IPS-NIHi11 (cell line): ENCODE measurements at places on chromosomes 16 and 17.
A peak's percentile ranks its signal among the peaks of the same experiment; 100 is the strongest.

- DNase-seq, result no peak
Measured at GRCh38 chr16:55470533-55471371, 8.2 kb upstream of the MMP2 start.

DNA sequence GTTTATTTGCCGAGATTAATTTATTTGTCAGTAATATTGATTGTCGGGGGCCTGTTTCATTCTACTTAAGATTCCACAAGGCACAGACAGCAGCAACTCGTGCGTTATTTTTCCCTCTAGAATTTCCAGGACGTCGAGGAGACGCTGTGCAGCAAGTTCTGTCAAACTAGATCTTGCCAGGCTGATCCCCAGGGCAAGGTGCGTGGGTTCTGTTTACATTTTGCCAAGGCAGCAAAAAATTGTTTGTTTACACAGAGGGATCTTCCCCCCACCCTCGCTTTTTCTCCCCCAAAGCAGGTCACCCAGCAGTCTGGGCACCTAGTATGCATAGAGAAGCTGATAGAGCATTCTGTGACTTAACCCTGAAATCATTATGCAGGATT lies 111.4 kb downstream of the IRX3 start:
- DNase-seq, result no peak

DNA sequence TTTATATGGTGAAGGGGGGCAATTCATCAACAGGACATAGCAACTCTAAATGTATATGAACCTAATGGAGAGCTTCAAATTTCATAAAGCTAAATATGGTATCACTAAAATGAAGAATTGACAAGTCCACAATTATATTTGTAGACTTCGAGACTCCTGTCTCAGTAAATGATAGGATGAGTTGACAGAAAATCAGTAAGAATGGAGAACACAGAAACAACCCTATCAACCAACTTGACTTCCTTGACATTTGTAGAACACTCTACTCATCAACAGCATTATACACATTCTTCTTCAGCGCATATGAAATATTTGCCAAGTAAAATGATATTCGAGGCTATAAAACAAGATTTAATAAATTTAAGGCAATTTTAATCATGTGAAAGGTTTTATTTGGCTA lies 322.9 kb upstream of the MAF start:
- DNase-seq, result no peak

- DNase-seq, result peak; percentile 53
Measured at GRCh38 chr16:71746442-71747046, 22.0 kb upstream of the PHLPP2 start.

- DNase-seq, result no peak
Measured at GRCh38 chr16:80463326-80463725, 77.5 kb upstream of the DYNLRB2 start.

DNA sequence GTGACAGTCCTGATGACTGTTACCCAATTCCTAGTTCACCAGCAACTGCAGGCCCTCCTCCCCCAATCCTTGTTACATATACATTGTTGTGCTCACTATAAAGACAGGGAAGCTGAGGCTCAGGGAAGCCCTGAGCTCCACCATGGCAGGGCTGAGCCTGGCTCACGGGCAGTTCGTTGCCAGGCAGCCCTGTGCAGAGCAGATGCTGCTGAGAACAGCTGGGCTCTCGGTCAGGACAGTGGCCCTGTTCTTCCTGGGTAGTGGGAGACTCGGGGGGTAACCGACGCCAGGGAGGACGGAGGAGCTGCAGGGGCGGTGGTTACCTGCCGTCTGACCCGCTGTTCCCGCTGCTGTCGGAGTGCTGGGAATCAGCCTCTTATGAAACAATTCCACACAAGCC lies 80.9 kb upstream of the ZNF469 start:
- no peak for DNase-seq

DNA sequence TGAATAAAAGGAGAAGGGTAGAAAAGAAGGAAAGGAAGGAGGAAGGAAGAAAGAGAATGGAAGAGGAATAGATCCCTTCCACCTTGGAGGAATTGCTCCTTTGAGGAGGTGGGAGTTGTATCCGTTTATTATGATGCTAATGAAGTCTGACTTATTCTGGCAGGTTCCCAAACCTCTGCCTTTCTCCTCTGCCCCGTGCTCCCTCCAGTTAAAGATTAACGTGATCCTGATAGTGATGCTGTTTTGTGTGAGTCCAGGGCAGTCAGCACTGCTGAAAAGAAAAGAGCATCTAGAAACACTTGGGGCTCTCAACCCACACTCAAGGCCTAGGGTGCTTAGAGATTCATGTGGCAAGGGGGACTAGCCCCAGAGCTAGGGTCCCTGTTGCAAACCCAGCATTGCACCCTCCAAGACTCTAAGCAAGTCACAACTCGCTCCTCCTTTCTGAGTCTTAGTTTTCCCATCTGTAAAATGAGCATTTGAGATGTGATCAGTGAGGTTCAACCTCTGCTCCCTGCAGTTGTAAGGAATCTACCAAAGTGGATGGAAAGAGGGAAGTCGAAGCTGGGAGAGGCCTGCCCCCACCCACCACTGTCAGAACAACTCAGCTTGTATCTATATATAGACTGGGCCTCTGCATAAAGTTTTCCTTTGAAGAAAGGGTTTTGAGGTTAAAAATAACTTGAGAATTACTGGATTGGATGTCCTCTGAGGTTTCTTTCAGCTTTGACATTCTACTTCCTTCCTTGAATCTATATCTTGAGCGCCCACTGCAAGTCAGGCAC lies 46.9 kb upstream of the TMEM132E start:
- no peak for DNase-seq

GRCh38 chr17:13864521-13864920 lies 204.8 kb upstream of the COX10 start:
- no peak for DNase-seq

DNA sequence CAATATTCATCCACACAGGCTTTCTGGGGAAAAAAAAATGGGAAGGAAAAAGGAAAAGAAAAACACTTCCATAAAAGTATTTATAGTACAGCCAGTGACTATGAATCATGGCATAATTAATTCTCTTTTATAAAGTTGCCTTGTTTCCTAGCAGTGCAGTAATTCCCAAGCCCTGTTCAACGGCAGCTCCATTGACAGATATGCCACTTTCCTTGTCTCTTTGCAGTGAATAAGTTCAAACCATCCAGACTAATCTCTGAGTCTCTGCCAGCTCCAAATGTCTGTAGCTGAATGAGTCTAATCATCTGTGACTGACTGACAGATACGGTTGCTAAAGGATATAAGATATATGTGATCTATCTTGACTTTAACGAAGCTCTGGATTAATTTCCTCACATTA lies 52.9 kb upstream of the KCNJ16 start:
- no peak for DNase-seq

- DNase-seq, result no peak
Measured at GRCh38 chr17:28421787-28422305, 15.8 kb upstream of the SLC46A1 start.

DNA sequence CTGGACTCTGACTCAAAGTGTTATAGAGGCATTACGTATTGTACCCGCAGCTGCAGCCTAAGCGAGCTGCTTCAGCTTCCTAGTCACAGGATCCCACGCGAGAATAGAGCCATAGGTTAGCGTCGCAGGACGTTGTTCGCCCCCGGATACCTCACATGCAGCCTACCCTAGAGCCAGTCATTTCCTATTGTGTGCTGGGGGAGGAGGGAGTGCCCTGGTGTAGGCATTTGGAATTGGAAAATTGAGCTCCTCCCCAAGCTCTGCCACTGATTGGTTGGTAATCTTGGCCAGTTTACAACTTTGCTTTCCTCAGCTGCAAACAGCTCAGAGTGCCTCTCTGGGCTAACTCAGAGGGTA lies 530 bp downstream of the NAA60 start:
- peak; percentile 38 for DNase-seq

DNA sequence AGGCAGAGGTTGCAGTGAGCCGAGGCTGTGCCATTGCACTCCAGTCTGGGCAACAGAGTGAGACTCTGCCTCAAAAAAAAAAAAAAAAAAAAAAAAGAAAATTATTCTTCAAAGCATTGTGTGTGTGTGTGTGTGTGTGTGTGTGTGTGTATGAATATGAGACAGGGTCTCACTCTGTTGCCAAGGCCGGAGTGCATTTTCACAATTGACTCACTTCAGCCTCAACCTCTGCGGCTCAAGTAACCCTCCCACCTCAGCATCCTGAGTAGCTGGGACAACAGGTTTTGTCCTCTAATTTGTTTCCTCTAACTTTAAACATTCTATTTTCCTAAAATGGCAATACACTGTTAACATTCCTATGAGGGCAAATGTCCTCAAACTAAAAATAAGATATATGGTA lies 7.7 kb downstream of the FBXO47 start:
- no peak for DNase-seq

GRCh38 chr16:84085773-84086172 lies 31.0 kb downstream of the MBTPS1 start:
- no peak for DNase-seq

DNA sequence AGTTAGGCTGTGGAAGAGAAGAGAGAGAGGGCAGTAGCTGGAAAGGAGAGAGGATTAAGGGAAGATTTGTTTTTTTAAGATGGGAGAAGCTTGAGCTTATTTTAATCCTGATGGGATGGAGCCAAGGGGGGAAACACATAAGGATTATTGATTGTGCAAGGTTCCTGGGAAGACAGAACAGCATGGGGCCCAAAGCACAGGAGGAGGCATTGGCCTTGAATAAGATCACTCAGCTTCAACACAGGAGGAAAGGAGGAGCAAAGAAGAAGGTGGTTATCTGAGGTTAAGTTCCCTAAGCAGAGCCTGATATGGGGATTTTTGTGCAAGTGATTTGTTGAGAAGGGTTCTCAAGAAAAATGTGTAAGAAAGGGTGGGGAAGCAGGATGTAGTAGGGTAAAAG lies 169.8 kb downstream of the ABCC12 start:
- DNase-seq, result no peak

DNA sequence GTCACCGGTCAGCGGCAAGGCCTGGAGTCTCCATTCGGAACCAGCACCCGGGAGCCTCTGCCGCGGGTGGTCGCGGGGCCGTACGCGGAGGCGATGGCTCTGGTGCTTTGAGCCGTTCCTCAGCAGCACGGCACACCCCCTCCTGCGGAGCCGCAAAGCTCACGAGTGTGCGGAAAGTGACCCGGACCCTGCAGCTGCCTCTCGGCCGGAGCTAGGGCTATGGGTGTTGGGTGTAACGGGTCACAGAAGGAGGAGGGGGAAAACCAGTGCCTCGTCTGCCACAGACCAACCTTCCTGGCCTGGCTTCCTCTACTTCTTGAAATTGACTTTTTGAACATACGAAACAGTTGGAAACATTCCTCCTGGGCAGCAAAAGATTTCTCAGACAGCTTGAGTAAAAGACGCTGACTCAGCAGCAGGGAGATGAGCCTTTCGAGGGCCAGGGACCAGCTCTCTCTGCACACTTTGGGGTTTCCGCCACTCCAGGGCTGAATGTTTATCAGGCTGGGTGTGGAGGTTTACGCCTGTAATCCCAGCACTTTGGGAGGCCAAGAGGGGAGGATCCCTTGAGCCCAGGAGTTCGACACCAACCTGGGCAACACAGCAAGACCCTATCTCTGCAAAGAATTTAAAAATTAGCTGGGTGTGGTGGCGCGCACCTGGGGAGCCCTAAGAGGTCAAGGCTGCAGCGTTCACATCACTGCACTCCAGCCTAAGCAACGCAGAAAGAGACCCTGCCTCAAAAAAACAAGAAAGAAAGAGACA lies 26.4 kb upstream of the PITPNA start:
- peak; percentile 30 for DNase-seq

DNA sequence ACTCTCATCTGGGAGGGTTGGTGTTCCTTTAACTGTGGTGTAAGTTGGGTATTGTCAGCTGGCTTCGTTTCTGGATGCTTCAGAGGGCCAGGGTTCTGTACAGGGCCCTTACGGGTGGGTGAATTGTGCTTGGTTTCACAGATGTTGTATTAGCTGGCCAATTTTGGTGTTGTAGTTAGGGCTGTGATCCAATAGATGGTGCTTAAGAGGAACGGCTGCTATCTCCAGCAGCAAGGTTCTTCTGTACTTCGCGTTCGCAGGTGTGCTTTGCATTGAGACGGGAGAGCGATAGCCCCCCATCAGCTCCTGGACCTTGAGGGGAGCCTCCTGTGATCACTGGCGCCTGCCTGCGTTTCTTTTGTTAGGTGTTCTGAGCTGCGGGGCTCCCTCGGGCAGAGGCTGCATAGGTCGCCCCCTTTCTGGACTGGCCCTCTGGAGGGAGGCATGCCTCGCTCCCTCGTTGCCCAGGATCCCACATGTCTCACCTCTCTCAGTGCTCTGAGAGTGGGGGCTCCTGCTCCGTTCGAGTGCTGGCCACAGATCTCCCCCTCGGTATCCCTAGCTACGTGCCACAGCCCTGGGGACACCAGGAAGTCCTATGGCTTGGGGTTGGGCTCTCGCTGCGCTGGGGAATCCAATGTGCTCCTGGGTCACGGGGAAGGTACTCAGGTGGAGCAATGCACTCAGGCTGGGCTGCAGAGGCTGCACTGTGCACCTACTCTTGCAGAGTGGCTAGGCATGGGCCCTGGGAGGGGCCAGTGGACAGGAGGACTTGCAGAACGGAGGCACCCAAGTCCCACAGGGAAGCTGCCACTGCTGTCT lies 837 bp upstream of the PRDM7 start:
- peak; percentile 18 for DNase-seq

GRCh38 chr17:73278049-73278464 lies 16.4 kb upstream of the CPSF4L start:
- DNase-seq, result no peak

DNA sequence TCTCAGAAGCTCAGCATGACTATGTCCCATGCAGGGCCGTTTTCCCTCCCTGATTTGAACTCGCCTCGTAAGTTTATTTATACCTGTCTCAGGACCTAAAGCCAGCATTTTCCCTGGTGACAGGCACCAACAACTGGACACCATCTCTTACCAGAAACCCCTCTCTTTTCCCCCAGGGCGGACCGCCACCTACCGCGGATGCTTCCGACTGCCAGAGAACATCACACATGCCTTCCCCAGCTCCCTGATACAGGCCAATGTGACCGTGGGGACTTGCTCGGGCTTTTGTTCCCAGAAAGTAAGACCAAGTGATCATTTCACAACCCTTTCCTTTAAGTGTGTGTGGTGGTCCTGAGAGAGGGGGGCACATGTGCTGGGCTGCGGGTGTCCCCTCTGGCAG lies 24.7 kb downstream of the WSCD1 start:
- no peak for DNase-seq

DNA sequence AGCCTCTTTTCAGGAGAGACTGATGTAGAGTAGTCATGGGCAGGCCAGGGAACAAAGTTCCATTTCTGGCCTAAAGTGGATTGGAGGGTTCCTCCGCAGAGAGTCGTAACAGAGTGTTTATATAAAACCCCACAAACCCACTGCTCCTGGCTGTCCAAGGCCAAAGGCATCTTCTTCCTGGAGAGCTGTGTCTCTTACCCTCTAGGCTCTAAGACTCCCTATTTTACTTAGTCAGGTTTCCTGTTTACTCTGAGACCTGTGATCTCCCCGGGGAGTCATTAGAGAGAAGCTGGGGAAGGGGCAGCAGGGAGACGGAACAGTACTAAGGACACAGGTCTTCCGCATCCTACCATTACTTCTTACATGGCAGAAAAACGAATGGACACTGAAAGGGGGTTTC lies 69.5 kb downstream of the HIC1 start:
- DNase-seq, result no peak

DNA sequence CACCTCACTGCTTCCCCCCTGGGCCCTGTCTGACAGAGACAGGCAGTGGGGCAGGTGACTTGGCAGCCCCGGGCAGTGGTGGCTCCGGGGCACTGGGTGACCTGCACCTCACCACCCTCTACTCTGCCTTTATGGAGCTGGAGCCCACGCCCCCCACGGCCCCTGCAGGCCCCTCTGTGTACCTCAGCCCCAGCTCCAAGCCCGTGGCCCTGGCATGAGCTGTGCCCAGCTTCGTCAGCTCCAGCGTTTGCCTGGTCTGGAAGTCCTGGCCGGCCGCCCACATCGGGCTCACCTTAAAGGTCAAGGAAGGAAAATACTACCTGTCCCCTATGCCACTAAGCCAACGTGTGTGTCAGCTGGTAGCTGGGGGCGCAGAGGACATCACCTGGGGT lies 15.2 kb downstream of the UNC119 start:
- DNase-seq, result no peak
